ENCODE measurements at places on chromosomes 4 and X.
A peak's percentile ranks its signal among the peaks of the same experiment; 100 is the strongest.

DNA sequence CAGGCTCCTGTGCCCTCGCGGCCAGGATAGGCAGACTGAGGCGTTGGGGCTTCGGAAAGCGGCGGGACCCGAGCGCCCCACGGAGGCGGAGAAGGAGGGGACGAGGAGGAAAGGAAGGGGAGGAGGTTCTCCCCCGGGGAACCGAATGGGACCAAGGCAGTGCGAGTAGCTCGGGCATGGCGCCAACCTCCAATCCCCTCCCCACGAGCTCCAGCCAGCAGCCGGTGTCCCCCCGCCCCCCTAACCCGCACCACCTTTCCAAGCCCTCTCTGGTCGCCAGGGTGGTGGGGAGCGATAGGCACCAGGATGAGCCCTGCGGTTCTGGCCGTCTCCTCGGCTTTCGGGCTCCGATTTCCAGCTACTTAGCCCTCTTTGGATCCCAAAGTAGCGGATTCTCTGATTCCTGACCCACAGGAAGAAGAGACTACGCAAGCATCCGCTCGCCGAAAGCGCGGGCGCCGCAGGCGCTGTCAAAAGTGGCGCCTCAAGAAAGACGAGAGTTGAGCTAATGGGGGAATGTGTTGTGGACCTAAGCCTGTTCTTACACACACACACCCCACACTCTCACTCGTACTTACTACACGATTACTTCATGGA lies 15.2 kb upstream of the ZIC3 start:
- no peaks in the 10 kb centered on the region for H3K36me3 ChIP-seq
- H3K4me1 ChIP-seq: no peaks in the 10 kb centered on the region
- no peak overlapping the region for H3K27ac ChIP-seq
- H3K4me3 ChIP-seq: no peak overlapping the region

DNA sequence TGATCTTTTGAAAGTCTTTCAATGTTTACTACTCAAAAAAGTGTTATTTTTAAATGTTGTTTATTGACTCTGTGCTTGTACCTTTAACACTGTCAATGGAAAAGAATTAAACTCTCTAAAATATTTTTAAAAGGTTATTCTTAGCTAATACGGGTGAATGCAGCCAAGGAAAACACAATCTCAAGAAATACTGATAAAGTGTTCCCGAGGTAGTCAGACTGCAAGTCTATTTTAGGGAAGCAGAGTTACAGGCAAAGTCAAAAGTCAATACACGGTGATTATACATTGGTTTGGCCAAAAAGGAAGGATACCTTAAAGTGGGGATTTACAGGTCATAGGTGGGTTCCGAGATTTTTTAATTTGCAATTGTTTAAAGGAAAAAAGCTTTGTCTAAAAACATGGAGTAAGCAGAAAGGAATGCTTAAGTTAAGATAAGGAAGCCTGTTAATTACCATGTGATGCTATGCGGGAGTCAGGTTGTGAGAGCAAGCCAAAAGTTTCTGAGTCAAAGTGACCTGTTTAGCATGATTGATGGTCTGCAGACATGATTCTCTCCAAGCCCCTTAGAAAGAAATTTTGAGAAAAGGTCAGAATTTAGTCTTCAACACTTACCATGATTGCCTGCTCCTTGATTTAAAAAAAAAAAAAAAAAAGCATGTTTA lies 288.4 kb downstream of the KLHL4 start:
- H3K4me1 ChIP-seq: no peaks in the 10 kb centered on the region
- H3K36me3 ChIP-seq: no peaks in the 10 kb centered on the region
- H3K4me3 ChIP-seq: no peak overlapping the region

- no peaks in the 10 kb centered on the region for H3K27me3 ChIP-seq
- no peak overlapping the region for H3K4me3 ChIP-seq
- H3K27ac ChIP-seq: no peak overlapping the region
- H3K36me3 ChIP-seq: no peaks in the 10 kb centered on the region
- no peak for DNase-seq
These were observed 66.9 kb upstream of the C4orf50 start for GRCh38 chr4:6085028-6085690.

GRCh38 chr4:1330761-1331590 lies 16.0 kb upstream of the UVSSA start:
- no peak for DNase-seq
- peaks cover 7% of the 10 kb centered on the region for H3K4me1 ChIP-seq
- H3K27me3 ChIP-seq: no peaks in the 10 kb centered on the region
- no peak overlapping the region for H3K4me3 ChIP-seq

GRCh38 chr4:14022456-14022855 lies 394.9 kb upstream of the BOD1L1 start:
- H3K4me3 ChIP-seq: no peak overlapping the region
- H3K4me1 ChIP-seq: no peaks in the 10 kb centered on the region
- no peak for DNase-seq
- H3K27me3 ChIP-seq: no peaks in the 10 kb centered on the region
- no peaks in the 10 kb centered on the region for H3K36me3 ChIP-seq

GRCh38 chr4:176949029-176949428 lies 156.3 kb upstream of the VEGFC start:
- H3K4me1 ChIP-seq: no peaks in the 10 kb centered on the region
- no peaks in the 10 kb centered on the region for H3K27me3 ChIP-seq
- H3K36me3 ChIP-seq: no peaks in the 10 kb centered on the region

GRCh38 chrX:116194649-116195048 lies 24.1 kb downstream of the AGTR2 start:
- no peak for DNase-seq
- H3K27ac ChIP-seq: no peak overlapping the region
- H3K36me3 ChIP-seq: no peaks in the 10 kb centered on the region

DNA sequence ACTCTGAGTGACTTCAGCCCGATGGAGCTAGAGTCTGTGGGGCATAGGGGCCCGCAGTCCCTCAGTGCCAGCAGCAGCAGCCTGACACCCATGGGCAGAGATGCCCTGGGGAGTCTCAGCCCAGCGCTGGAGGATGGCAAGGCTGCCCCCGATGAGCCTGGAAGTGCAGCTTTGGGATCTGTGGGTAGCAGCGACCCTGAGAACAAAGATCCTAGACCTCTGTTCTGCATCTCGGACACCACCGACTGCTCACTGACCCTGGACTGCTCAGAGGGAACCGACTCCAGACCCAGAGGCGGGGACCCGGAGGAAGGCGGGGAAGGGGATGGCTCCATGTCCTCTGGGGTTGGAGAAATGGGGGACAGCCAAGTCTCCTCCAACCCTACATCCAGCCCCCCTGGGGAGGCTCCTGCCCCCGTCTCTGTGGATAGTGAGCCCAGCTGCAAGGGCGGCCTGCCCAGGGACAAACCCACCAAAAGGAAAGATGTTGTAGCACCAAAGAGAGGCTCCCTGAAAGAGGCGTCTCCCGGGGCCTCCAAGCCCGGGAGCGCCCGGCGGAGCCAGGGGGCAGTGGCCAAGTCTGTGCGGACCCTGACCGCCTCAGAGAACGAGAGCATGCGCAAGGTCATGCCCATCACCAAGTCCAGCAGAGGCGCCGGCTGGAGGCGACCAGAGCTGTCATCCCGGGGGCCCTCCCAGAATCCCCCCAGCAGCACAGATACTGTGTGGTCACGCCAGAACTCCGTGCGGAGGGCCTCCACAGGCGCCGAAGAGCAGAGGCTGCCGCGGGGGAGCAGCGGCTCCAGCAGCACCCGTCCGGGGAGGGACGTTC lies 39.5 kb downstream of the FHDC1 start:
- peak; percentile 81 for DNase-seq
- H3K4me3 ChIP-seq: no peak overlapping the region
- peaks cover 9% of the 10 kb centered on the region for H3K36me3 ChIP-seq

DNA sequence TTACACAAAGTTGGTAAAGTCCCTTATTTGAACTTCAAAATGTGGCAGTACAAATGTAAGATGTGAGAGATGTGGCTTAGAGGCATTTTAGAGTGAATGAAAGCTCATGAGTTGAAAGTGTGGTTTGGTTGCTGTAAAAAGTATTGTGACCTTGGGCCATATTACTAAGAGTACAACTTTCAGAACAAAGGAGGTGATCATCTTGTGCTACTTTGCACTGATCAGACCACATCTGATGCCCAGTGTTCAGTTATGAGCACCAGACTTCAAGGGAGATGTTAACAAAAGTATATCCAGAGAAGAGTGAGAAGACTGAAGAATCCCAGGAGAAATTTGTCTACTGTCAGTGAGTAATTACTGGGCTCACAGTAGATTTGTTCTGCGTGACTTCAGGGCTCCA lies 30.2 kb downstream of the NLGN3 start:
- DNase-seq: no peak
- H3K4me1 ChIP-seq: no peaks in the 10 kb centered on the region

DNA sequence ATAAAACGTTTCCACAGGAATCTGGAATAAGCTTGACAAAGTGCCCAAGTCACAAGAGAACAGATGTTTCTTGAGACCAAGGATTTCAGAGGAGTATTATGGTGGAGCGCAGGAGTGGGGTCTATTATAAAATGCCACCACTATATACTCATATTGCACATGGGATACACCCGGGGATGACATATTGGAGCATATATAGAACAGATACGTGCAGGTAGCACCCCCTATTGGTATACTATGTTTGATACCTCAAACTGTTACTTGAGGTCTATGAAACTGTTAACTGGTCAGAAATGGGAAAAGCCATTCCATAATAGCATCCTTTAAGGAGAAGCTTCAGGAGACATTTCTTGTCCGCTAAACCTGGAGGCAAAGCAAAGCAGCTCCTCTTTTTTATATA lies 86.0 kb downstream of the PCYT1B start:
- no peak overlapping the region for H3K4me3 ChIP-seq
- H3K27me3 ChIP-seq: no peaks in the 10 kb centered on the region
- H3K4me1 ChIP-seq: no peaks in the 10 kb centered on the region
- no peak overlapping the region for H3K27ac ChIP-seq

DNA sequence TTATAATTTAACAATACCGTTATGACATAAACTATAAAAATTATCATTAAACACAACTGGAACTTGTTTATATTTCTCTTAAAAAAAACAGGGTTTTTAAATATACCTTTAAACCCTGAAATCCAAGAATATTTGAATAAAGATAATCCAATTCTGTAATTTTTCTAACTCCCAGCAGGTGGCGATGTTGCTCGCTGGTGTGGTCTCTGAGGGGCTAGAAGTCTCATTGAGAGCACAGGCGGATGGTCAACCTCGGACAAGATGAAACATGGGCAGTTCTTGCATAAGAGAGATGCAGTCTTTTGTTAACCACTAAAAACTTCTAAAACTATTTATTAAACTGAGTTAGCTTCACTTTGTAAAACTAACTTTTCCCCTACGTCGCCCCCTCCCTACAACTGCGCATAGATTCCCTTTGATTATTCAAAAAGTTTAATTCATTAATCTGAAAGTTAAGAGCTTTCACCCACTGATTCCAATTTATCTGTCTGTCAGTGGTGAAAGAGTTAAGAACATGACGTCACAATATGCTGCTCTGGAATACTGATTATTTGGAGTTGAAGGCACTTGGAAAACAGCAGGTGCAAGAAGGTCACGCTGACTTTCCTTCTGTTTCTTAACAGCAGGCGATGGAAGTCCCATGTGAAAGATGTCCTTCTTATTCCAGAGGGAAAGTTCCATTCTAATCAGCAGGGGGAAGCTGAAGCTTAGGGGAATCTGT lies 29.5 kb downstream of the DMP1 start:
- H3K27me3 ChIP-seq: no peaks in the 10 kb centered on the region
- no peak overlapping the region for H3K4me3 ChIP-seq
- DNase-seq: no peak
- no peaks in the 10 kb centered on the region for H3K4me1 ChIP-seq
- no peaks in the 10 kb centered on the region for H3K36me3 ChIP-seq

DNA sequence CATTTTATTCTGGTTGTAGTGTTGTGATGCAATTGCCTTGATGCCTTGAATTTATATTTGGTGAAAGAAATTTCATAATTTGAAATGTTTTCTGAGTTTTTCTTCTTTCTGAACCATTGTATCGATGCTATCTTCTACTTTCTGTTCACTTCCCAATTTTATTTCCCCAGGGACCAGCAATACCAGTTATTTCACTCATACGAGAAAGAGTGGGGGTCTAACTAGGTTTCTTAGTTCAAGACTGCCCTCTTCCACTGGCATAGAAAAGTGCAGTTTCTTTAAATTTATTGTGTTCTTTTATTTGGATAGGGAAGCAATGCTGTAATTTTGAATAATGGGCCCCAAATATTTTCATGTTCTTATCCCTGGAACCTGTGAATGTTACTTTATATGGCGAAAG lies 544.0 kb upstream of the ADGRL3 start:
- no peaks in the 10 kb centered on the region for H3K27me3 ChIP-seq
- no peak for DNase-seq
- H3K27ac ChIP-seq: no peak overlapping the region

- no peak overlapping the region for H3K27ac ChIP-seq
- H3K36me3 ChIP-seq: no peaks in the 10 kb centered on the region
- DNase-seq: no peak
- H3K4me1 ChIP-seq: no peaks in the 10 kb centered on the region
These were observed 22.2 kb downstream of the CRMP1 start for GRCh38 chr4:5870701-5871100.

GRCh38 chr4:98260047-98260578 lies 1.1 kb upstream of the RAP1GDS1 start:
- H3K4me3 ChIP-seq: peak overlapping the region; percentile 75
- H3K27ac ChIP-seq: peak overlapping the region; percentile 98
- no peaks in the 10 kb centered on the region for H3K36me3 ChIP-seq
- no peaks in the 10 kb centered on the region for H3K27me3 ChIP-seq
- H3K4me1 ChIP-seq: peaks cover 25% of the 10 kb centered on the region

DNA sequence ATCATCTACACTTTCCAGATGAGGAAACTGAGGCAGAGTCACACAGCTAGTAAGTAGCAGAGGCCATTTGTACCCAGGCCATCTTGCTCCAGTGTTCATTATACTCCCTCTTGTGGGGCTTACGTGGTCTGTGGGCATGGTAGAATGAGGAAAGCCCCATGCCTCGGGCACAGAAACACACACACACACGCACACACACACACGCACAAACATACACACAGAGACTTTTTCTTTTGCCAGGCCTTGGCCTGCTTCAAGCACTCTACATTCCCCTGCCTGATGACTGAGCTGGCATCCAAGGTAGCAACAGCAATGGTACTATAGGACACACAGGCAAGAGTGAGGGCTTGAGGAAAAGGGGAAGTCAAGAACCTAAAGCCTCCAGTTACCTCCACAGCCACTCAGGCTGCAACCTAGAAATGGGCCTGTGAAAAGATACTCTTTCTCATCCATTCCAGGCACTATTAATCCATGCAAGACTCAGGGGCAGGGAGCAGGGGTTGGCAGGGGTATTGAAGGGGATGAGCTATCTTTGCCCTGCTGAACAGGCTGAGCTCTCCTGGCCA lies 43.6 kb downstream of the STARD8 start:
- no peak for DNase-seq
- H3K4me3 ChIP-seq: no peak overlapping the region
- H3K27ac ChIP-seq: no peak overlapping the region
- no peaks in the 10 kb centered on the region for H3K36me3 ChIP-seq
- H3K4me1 ChIP-seq: no peaks in the 10 kb centered on the region

DNA sequence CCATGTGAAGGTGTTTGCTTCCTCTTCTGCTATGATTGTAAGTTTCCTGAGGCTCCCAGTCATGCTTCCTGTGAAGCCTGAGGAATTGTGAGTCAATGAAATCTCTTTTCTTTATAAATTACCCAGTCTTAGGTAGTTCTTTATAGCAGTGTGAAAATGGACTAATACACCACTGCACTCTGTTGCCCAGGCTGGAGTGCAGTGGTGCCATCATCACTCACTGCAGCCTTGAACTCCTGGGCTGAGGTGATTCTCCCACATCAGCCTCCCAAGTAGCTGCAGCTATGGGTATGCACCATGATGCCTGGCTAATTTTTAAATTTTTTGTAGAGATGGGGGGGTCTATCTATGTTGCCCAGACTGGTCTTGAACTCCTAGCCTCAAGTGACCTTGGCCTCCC lies 15.8 kb upstream of the IGFBP7 start:
- H3K27me3 ChIP-seq: no peaks in the 10 kb centered on the region
- H3K36me3 ChIP-seq: no peaks in the 10 kb centered on the region
- no peaks in the 10 kb centered on the region for H3K4me1 ChIP-seq
- no peak overlapping the region for H3K27ac ChIP-seq
